Neural crest cell (in vitro differentiated cells): ENCODE measurements at places on chromosomes 1 and 21.

DNA sequence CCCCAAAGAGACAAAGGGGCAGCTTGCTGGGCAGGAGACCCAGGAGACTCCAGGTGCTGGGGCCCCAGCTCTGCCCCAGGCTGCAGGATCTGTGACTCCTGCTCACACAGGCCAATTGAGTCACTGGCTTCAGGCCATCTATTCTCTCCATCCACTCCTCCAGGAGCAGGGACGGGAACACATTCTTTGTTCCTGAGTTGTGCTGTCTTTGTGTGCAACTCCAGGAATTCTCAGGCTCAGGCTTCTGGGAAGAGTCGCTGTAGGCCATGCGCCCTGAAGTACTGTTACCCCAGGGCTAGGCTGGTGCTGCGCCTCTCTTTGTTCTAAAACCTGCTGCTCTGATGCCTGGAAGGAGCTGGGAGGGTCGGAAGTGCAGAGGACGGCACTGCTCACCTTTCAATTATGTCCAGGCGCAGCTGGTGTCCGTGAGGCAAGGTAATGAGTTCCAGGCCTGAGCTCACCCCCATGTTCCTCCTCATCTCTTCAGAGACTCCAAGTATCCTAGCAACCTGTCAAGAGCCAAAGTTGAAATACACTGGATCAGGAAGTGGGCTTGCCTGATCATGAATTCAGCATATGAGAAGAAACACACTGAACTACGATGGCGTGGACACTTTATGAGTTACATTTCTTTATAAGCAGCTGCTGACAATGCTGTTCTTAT, 105.9 kb downstream of the BCAR3 start:
- no peak for DNase-seq

GRCh38 chr21:26137379-26138060, 33.0 kb downstream of the APP start:
- DNase-seq: no peak

GRCh38 chr1:3787349-3787715, 9.0 kb downstream of the LRRC47 start:
- DNase-seq: no peak

DNA sequence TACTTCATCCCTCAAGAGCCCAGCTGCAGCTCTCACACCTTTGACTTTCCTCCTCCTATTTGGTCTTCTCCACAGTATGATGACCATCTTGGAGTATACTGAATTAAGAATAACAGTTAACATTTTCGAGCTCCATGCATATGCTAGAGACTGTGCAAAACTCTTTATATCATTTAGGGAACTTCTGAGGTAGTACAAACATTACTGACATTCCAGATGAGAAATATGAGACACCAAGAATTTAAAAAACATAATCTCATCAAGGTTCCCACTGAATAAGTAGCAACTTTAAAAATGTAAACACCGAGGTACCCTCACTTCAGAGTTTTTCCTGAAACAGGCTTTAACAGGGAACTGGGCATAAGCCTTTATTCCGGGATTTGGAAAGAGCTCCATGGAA, 22.7 kb downstream of the FMO3 start:
- no peak for DNase-seq

DNA sequence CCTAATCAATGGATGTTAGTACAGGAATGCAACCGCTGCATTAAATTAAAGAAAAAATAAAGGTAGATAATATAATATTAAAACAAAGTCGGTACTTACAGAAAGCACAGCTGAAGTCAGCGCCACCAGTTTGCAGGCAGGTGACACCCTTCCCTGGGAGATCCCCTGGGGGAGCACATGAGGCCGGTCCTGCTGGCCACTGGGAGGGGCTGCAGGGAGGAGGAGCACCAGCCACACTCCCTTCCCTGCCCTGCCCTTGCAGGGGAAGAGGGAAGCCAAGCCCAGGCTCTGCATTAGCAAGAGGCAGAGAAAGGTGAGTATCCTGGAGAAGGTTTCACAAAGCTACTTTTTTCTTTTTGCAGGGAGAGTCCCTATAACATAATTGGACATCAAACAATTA, 507.0 kb downstream of the AJAP1 start:
- no peak for DNase-seq

DNA sequence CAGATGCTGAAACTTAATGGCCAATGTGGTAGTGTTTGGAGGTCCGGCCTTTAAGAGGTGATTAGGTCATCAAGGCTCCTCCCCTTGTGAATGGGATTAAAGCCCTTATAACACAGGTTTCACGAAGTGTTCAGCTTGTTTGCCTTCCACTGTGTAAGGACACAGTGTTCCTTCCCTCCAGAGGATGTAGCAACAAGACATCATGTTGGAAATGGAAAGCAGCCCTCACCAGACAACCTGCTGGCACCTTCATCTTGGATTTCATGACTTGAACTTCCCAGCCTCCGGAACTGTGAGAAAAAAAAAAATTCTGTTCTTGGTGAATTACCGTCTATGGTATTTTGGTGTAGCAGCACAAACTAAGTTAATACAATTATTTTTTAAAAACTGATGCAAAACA, 613.8 kb downstream of the KIF26B start:
- no peak for DNase-seq

GRCh38 chr1:7642781-7643529, 128.1 kb upstream of the VAMP3 start:
- no peak for DNase-seq

- no peak for DNase-seq
Observed at GRCh38 chr1:66968574-66968973, 43.8 kb downstream of the MIER1 start.

GRCh38 chr1:45103534-45103933, 91.5 kb downstream of the UROD start:
- no peak for DNase-seq

DNA sequence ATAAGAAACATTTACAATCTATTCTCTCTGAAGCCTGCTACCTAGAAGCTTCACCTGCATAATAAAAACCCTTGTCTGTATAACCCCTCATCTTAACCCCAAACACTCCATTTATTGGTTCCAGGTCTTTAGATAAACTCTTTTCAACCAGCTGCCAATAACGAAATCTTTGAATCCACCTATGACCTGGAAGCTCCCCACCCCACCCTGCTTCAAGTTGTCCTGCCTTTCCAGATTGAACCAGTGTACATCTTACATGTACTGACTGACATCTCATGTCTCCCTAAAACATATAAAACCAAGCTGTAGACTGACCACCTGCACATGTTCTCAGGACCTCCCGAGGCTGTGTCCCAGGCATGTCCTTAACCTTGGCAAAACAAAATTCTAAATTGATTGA, 50.7 kb upstream of the VWA5B1 start:
- DNase-seq: no peak

- no peak for DNase-seq
Observed at GRCh38 chr1:90174246-90174645, 179.3 kb downstream of the ZNF326 start.

- DNase-seq: no peak
Observed at GRCh38 chr1:203276916-203277545, 28.3 kb upstream of the BTG2 start.

DNA sequence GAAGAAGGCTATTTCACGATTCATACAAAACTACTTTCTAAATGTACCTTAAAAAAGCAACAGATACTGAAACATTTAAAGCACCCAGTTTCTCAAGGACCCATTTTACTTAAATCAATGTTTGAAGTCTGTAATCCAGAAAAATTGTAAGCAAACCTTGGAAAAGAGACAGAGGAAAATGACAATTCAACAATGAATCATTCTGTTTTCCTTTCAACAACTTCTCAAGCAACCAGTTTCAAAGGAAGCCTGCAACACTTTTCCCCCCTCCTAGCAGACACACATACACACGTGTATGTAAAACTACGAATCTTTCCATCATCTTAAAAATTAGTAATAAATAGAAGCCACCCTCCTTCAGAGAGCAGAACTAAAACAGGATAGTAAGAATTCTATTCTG, 1.2 kb downstream of the RERE start:
- DNase-seq: no peak

GRCh38 chr1:24177161-24177560, 9.9 kb downstream of the IFNLR1 start:
- DNase-seq: no peak

DNA sequence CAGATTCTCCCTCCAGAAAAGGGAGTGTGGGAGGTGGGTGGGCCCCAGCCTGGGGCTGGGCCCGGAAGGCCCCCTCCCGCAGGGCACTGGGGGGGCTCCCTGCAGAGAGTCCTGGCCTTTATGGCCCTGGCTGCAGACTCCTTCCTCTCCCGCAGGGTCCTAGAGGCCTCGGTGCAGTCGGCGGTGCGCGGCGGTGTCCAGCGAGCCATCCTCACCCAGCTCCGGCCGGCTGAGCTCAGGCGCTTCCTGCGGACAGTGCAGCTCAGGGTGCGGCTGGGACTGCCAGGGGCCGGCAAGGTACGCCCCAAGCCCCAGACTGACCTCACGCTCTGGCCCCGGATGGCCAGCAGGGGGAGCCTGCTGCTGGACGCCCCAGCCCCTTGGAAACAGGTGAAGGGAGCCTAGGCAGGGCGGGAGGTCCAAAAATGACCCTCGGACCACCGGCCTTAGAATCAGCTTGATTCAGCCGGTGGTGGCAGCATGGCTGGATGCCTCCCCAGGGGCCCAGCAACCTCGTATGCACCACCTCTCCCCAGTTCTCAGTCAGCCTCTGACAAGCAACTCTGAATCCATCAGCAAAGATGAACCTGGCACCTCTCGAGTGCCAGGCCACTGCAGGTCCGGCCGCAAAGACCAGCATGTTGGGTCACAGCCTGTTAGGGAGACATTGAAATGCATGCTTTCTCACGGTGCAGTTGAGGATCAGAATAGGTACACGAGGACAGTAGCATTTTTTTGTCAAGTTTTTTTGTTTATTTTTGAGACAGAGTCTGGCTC, 20.6 kb downstream of the MTHFR start:
- DNase-seq: peak; percentile 65

- no peak for DNase-seq
Observed at GRCh38 chr1:185087101-185087500, 41.7 kb downstream of the RNF2 start.

- no peak for DNase-seq
Observed at GRCh38 chr21:42140196-42140934, 69.2 kb downstream of the UMODL1 start.

- no peak for DNase-seq
Observed at GRCh38 chr1:203592730-203593129, 33.9 kb upstream of the ATP2B4 start.

- no peak for DNase-seq
Observed at GRCh38 chr1:210817385-210818275, 316.3 kb downstream of the KCNH1 start.

DNA sequence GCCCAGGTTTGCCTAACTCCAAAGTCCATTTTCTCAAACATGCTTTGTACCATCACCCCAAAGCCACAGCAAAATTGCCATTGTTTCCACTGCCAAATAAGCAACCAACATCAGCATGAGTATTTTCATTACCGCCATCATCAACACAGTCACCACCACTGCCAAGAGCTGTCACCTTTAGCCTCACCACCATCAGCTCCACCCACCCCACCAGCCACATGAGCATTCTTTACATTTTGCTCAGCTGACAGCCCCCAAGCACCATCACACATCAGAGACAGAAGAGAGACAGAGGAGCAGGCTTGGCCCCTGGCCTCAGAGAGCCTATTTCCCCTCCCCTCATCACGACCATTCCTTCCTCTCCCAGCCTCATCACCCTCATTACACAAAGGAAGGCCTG, 42.7 kb downstream of the TAS1R2 start:
- DNase-seq: no peak

DNA sequence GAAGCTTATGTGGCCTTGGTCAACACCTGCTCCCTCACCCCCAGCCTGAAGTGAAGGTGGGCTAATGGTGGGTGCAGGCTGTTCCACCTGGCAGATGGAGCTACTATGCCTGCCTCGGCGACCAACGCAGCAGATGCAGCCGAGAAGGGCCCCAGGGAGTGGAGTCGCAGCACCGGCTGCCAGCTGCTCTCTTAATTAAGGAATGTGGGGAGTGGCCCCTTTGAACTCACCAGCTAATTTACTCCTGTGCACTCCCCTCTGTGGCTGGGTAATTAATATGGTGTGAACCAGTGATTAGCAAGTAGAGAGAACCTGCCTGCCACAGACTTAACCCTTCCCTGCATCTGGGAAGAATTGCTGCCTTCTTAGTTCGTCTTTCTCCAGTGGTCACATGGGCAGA, 3.3 kb upstream of the SLAMF8 start:
- no peak for DNase-seq

DNA sequence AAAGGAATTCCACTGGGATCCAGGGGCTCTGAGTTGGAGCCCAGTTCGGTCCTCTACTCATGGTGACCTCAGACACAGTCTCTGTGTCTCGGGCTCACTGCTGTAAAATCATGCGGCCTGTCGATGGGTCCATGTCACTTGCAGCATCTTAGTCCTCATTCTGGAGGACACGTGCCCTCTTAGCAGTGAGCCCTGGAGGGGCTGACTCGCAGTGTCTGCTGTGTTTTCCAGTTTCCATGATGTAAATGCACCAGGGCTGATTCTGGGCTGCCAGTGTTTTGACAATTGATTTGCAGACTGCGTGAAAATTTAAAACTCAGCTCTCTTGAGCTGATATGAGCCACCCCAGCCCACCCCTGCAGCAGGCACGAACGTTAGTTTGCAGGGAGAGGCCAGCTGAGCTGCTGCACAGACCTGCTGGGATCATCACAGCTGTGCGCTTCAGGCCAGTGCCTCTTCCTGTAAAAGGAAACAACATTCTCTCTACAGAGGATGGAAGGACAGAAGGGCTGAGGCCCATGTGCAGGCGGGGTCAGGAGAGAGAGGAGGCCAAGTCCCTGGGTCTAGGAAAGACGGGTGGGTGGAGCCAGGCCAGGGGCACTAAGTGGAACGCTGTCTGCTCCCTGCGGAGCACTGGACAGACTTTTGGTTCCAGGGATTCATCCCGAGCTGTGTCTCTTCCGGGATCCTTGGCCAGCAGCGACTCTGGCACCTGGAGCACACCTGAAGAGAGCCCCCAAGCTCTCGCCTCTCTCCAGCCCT, 42.6 kb downstream of the RSPH1 start:
- no peak for DNase-seq

GRCh38 chr1:27292106-27292505, 29.9 kb upstream of the TMEM222 start:
- DNase-seq: no peak

DNA sequence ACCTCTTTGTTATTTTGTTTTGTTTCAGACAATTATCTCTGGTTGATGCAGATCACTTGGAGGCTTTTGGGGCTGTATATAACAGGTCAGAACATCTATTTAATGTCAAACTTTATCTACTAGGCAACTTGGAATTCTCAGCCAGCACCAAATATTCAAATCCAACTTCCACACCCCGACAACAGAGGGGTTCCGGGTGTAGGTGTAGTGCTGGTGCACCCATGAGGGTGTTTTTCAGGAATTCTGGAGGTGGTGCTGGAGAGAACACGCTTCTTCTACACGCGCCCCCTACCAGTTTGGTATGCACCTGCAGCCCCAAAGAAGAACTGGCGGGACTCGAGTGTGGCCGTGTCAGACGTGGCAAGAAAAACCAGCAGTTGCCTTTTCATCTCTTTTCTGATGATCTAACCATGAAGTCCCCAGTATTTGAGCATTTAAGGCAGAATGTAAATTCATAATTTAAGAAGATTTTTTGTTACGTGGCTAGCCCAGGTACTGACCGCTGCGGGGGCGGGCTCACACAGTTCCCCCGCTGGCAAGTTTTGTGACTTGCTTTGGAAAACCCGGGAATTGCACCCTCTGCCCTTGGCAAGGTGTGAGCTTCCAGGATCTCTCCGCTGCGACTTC, 462 bp upstream of the TLCD4 start:
- DNase-seq: peak; percentile 65

GRCh38 chr21:26116456-26117011, 54.0 kb downstream of the APP start:
- DNase-seq: no peak

- DNase-seq: no peak
Observed at GRCh38 chr1:155064832-155065429, 1.4 kb downstream of the EFNA4 start.

GRCh38 chr1:84540759-84541158, 33.5 kb downstream of the CTBS start:
- DNase-seq: no peak
